ENCODE measurements at places on chromosomes 3 and 15.

GRCh38 chr3:50322386-50323091 lies at the start of gene HYAL2:
Gene HYAL2 (minus strand): TSS chr3:50322745. CDS start chr3:50320489, 2,256 bp downstream.
- no peak for DNase-seq

GRCh38 chr15:50260969-50261496 lies 4.5 kb downstream of the HDC start:
- no peak for DNase-seq

DNA sequence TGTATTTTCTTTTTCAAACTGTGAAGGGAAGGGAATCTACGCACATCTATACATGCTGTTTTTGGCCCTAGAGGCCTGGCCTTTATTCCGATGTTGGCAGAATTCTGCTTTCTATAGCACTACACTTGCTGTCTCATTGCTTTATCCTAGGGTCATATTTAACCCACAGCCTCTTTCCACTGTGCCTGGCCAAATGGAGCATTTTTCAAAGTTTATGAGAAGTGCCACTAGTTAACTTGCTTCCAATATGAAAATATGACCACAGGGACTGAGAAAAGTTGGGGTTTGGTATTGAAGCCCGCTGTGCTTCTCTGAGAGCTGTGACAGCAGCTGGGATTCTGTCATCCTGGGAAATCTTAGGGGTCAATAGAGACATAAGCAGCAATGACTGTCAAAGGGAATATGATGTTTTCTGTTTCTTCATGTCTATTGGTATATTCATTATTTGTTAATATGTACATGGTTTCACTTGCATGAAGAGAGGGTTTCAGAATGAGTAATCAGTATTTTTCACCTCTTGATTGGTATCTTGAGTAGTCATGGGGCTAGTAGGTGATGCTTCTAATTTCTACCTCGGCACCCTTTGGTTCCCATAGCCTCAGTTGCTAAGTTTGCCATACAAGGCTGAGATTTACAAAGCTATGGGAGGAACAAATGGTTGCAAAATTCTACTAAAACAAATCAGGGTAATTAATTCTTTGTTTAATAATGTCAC lies 275.8 kb upstream of the RBMS3 start:
- no peak for DNase-seq

GRCh38 chr15:84001655-84002054 lies 233.9 kb upstream of the GOLGA6L4 start:
- DNase-seq, result no peak

DNA sequence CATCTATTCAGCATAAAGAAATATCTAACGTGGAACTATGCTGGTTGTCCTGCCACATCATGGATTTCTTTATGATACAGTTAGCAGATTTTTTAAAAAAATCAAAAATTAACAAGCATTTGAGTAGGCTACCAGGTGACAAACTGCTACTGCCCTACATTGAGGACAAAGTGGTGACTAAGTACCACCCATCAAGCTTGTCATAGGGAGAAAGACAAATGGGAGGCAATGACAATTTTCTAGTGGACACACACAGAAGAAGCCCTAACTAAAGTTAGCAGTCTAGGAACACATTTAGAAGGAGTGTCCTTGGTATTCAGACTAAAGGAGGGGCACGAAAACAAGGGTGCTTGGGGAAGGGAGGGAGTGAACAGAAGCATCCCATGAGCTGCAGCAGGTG lies 131.2 kb downstream of the TBL1XR1 start:
- DNase-seq, result no peak

GRCh38 chr3:195356151-195357086 lies 85.5 kb upstream of the XXYLT1 start:
- no peak for DNase-seq

GRCh38 chr3:70813311-70813710 lies 500.9 kb upstream of the MDFIC2 start:
- DNase-seq, result no peak

Data from activated CD4-positive, alpha-beta T cell treated with anti-CD3 and anti-CD28 coated beads for 1 hour (primary cell).